NT2/D1 (cell line): ENCODE measurements at places on chromosomes 2 and 18.
A peak's percentile ranks its signal among the peaks of the same experiment; 100 is the strongest.

GRCh38 chr2:10215393-10215935 is 87.2 kb upstream of the HPCAL1 start:
- no peak for DNase-seq

GRCh38 chr2:28339516-28340175 is 53.0 kb upstream of the FOSL2 start:
- no peak for DNase-seq

GRCh38 chr2:28610583-28611201 is 114.8 kb downstream of the PLB1 start:
- DNase-seq, result no peak

GRCh38 chr2:31693882-31694281 is 113.1 kb upstream of the SRD5A2 start:
- DNase-seq, result no peak

- DNase-seq, result no peak
Measured at GRCh38 chr2:28613633-28614501, 118.0 kb downstream of the PLB1 start.

DNA sequence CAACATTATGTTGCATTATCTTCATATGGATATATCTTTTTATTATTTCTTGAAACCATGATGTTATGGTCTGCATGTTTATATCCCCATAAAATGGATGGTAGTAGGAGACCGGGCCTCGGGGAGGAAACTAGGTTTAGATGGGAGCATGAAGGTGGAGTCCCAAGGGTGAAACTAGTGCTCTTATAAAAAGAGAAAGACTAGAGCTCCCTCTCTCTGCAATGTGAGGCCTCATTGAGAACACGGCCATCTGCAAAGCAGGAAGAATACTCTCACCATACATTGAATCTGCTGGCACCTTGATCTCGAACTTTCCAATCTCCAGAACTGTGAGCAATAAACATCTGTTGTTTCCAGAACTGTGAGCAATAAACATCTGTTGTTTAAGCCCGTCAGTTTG is 64.0 kb downstream of the NXPH2 start:
- DNase-seq, result no peak

GRCh38 chr2:195572895-195573683 is 83.9 kb upstream of the SLC39A10 start:
- no peak for DNase-seq

DNA sequence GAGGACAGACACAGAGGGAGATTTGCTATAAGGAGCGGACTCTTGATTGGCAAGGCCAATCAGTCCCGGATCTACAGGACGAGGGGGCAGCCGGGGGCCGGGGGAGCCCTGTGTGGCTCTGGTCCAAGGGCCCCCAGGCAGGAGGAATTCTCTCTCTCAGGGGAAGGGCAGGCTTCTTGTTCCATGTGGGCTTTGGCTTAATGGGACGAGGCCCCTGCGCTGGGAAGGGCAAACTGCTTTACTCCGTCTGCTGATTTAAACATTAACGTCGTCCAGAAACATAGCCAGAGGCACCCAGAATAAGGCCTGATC is 75.9 kb downstream of the TMEM18 start:
- no peak for DNase-seq

- peak; percentile 40 for DNase-seq
Measured at GRCh38 chr18:50297621-50298442, 10.3 kb upstream of the CXXC1 start.

GRCh38 chr2:176959614-176960013 is 253.0 kb upstream of the HNRNPA3 start:
- no peak for DNase-seq

DNA sequence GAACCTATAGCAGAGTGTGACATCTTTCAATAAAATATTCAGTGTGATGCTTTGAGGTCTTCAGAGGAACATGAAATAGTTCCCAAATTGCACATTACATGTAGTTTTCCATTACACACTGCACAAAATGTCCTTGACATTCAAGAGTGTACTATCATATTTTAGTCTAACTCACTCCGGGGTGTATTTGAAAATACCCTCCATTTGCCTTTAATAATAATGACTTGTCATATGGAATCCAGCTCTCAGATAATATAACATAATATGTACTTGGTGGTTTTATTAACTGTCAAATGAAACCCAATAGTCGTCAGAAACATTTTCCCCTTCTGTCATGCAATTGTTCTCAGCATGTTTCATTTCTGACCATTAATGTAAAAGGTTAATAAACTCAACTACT is 176.7 kb upstream of the CDH19 start:
- DNase-seq, result no peak

DNA sequence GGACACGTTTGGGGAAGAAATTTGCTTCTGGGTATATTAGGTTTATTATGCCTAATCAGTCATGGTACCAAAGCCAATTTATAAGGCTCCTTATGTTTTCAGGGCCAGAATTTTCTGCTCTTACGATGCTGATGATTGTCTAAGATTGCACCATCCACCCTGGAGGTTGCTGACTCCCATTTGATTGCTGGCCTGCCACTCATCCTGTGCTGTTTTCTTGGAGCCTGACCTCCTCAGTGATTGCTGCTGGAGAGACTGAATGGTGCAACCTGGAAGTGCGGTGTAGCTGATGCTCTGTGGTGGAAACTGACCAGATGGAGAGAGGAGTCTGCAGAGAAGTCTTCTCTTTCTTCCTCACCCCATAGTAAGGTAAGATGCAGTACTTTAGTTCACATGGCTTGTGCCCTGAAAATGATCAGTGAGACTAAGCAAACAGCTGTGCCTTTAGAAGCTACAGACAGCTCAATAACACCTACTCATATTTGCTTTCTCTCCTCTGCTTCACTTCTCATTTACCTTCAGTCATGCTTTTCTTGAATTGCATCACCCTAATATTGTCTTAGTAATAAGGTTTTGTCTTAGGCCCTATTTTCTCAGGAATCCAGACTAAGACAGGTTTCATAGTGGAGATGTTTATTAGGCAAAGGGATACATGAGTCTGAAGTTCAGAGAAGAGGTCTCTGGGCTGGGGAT is 17.4 kb downstream of the ZNF24 start:
- no peak for DNase-seq

DNA sequence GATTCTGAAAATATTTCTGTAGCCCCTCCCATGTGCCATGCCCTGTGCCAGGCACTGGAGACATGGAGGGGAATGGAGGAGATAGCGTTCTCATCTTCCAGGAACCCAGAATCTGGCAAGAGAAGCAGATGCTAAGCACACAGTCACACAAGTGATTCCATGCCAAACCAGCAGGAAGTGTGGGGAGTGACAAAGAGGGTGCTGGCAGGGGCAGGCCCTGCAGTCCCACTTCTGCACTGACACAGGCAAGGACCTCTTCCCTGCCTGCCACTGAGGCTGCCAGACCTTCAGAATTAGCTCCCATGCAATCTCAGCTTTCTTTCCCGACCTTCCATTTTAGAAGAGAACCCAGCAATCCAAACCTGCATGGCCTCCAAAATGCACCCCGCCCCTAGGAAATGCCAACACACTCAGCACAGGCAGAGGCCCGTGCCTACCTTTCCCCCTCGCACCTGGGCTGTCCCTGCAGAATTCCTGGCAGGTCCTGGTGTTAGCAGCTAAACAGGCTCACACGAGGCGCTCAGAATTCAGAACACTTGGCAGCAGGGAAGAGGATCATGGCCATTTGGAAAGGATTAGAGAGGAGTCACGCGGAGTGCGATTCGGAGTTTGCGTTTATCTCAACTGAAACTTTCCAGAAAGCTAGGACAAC is 155.3 kb downstream of the MSH2 start:
- no peak for DNase-seq

DNA sequence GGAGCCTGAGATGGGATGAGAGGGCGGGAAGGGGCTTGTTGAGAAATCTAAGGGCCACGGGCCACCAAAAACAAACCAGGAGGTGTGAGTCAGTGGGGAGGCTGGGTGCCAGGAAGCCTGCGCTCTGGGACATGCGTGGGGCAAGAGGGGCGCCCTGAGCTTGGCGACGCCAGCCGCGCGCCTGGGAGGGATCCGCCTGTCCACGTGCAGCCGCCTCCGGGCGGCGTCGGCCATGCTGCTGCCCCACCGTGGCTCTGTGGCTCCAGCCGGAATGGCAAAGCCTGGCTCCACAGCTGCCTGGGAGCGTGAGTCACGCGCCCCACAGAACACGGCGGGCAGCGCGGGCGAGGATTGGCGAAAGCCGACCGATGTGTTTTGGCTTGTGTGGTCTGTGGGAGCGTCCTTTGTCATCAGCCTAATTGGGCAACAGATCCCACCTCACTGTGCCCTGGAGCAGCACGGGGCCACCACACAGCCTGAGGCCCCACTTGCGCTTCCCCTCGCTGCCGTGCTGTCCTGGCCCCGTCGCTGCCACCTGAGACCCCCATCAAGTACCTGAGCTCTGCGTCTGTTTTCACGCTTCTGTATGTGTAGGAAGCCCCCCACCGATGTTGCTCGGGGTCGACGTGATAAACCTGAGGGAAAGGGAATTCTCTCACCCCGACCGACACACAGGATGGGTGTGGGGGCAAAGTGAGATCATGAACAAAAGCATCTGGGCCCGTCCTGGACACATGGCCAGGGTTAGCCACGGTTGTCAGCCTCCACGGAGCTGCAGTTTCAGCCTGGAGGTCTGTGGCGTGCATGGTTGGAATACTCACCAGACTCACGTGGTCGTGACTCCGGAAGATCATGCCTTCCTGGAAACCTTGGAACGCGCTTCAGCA is 80.5 kb downstream of the NFATC1 start:
- DNase-seq, result no peak
